Activated CD8-positive, alpha-beta memory T cell treated with anti-CD3 and anti-CD28 coated beads for 1 hour (primary cell): ENCODE measurements at places on chromosomes 1 and 21.

- no peak for DNase-seq
Measured at GRCh38 chr1:3777078-3777547, 4.6 kb downstream of the SMIM1 start.

GRCh38 chr1:36350659-36351226 is 27.3 kb upstream of the EVA1B start:
- DNase-seq, result peak; percentile 17

DNA sequence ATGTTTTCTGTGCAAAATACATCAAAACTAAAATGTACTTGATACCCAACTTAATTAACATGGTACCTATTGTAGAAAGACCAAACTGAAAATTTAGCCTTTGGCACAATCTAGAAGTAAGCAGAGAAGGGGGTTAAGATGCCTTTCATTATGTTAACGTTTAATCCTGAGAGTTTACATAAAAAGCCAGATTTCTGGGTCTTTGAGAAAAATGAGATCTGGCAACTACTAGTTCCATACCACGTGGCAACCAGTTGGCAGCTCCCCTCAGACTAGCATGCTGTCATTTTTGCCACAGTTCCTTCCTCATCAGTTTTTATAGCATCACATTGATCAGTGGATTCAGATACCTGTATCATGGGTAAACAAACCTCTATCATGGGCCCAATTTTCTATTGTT is 1.5 kb downstream of the RO60 start:
- DNase-seq, result no peak

DNA sequence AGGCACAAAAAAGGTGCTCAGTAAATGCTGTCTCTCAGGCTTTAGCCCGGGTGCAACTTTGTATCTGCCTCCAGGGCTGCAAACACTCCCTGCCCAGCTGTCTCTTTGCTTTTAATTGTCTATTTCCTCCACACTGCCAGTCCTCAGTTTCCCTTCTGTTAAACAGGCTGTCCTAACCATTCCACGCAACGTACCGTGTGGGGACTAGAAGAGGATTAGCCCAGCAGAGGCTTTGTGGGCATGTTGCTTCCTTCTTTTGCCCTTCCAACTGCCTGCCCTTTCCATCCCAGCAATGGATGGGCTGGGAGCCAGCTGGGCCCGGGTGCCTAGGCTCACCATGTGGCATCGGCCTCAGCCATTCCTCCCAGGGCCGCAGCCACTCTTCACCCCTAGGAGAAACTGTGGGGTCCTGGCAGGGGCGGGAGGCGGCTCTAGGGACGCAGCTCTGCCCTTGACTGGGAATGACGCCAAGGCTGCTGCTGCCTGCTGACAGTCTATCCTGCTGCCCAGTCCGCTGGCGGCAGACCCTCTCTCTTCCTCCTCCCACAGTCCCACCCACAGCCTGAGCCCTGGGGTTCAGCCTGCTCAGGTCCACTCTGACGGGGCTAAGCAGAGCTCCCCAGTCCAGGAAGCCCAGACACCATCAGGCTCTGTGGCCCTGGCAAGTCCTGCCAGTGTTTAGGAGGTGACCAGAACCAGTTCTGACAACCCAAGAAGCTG is 40.6 kb upstream of the LRP8 start:
- no peak for DNase-seq
